ENCODE measurements at places on chromosomes 6 and 20.
A peak's percentile ranks its signal among the peaks of the same experiment; 100 is the strongest.

- peaks cover 11% of the 10 kb centered on the region for H3K36me3 ChIP-seq
- peaks cover 75% of the 10 kb centered on the region for H3K27me3 ChIP-seq
- H3K4me3 ChIP-seq = no peak overlapping the region
Observed at GRCh38 chr6:27281105-27281539, 31.0 kb downstream of the POM121L2 start.

DNA sequence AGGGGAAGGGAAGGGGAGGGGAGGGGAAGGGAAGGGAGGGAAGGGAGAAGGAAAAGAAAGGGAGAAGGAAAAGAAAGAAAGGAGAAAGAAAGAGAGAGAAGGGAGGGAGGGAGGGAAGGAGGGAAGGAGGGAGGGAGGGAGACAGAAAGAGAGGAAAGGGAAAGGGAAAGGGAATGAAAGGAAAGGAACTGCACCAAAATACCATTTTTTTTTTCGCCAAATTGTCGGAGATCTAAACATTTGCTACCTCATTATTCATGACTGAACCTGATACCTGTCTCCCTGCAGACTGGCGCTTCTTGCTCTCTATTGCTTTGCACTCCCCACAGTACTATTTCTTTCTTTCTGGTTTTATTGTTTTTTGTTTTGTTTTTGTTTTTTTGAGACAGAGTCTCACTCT is 117.3 kb upstream of the LGSN start:
- H3K4me3 ChIP-seq = no peak overlapping the region
- H3K27me3 ChIP-seq = no peaks in the 10 kb centered on the region
- no peak overlapping the region for H3K27ac ChIP-seq
- no peaks in the 10 kb centered on the region for H3K36me3 ChIP-seq

- H3K4me1 ChIP-seq = peaks cover 18% of the 10 kb centered on the region
- H3K27ac ChIP-seq = peak overlapping the region; percentile 79
- no peak for DNase-seq
- H3K36me3 ChIP-seq = peaks cover 2% of the 10 kb centered on the region
- H3K27me3 ChIP-seq = no peaks in the 10 kb centered on the region
- no peak overlapping the region for H3K4me3 ChIP-seq
Observed at GRCh38 chr20:47392015-47392720, 35.7 kb upstream of the ZMYND8 start.

DNA sequence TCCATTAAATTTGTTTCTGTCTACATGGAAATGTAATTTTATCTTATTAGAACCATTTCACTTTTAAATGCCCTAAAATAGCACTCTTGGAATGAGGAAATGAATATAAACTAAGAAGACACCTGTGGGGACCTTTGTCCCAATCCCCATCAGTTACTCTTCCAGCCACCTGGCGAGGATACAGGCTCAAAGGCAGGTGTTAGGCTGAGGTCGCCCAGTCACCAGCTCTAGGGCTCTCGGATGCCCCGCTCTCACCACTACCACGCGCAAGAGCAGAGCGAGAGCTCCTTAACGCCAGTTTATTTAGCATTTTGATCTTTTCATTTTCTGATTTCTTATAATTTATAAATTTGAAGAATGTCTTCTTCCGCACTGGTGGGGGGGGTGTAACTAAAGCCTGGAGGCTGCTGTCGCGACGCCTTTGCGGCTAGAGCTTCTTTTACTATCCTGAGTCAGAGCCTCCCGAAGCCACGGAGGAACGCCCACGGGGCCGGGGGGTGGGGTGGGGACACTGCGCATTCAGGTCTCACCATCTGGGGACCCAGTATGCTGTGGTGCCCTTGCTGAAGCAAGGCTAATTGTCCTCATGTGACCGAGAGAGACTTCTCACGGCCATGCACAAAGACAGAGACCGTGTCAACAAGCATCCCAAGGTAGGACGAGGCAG is 38.7 kb upstream of the AFDN start:
- no peak overlapping the region for H3K4me3 ChIP-seq
- no peak overlapping the region for H3K27ac ChIP-seq

DNA sequence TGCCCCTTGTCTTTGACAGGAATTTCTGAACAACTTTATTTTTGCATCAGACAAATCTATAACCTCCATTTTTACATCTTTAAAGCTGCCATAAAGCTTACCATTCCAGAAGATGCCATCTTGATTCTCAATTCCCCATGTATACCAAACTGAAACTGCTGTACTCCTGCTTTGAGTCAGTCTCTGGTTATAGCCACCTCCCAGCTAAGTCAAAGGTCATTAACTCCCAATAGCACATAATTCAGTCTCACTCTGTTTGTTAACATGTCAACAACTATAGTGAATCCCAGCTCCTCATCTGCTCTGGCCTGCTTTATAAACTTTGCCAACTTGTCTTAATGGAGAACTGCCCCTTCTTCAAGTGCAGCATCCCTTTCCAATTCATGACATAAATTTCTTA is 343.6 kb downstream of the FRK start:
- H3K27me3 ChIP-seq = no peaks in the 10 kb centered on the region
- no peak overlapping the region for H3K27ac ChIP-seq
- no peak overlapping the region for H3K4me3 ChIP-seq
- H3K4me1 ChIP-seq = peaks cover 2% of the 10 kb centered on the region

DNA sequence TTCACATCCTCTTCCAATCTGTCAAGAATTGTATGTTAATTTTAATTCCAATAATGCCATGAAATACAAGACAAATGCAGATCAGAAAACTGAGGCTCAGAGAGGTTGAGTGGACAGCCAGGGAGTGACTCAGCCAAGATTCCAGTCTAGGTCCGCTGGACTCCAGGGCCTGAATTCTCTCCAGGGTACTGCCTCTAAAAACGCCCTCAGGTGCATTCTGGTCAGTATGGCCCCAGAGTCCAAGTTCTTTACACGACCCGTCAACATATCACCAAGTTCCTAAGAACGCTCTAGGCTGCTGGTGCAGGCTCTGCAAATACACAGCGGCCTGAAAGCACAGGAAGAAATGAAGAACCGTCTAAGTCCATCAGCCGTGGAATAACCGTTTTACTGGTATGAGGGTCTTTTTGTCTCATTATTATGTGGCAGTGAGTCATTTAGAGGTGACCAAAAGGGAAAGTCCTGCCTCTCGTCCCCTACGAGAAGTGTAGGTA is 709 bp upstream of the ASXL1 start:
- H3K27ac ChIP-seq = peak overlapping the region; percentile 100
- H3K27me3 ChIP-seq = no peaks in the 10 kb centered on the region
- peaks cover 42% of the 10 kb centered on the region for H3K36me3 ChIP-seq
- H3K4me1 ChIP-seq = peaks cover 53% of the 10 kb centered on the region

Data from activated T-helper 2 cell treated with anti-CD3 and anti-CD28 coated beads, Interferon-gamma antibody, Interleukin-2, Interleukin-4, amounts not matched to agents 10 μg/mL and 5 μg/mL and 100 μg/mL, durations not matched to agents 14 hours and 24 hours and 36 hours (primary cell).